ENCODE measurements at places on chromosomes 3 and 15. TPM values are rescaled to one million over a fixed set of nuclear protein-coding genes. Genes with fewer than 3 reads are reported as not detected.

GRCh38 chr15:27167738-27168137 lies 196.8 kb downstream of the GABRG3 start:
- no peak for DNase-seq

GRCh38 chr3:169085827-169086226 lies 577.7 kb downstream of the MECOM start:
- no peak for DNase-seq

Gene CHRNA3
- 1.3 TPM for total RNA-seq

Gene HTR3E
- total RNA-seq = not detected

DNA sequence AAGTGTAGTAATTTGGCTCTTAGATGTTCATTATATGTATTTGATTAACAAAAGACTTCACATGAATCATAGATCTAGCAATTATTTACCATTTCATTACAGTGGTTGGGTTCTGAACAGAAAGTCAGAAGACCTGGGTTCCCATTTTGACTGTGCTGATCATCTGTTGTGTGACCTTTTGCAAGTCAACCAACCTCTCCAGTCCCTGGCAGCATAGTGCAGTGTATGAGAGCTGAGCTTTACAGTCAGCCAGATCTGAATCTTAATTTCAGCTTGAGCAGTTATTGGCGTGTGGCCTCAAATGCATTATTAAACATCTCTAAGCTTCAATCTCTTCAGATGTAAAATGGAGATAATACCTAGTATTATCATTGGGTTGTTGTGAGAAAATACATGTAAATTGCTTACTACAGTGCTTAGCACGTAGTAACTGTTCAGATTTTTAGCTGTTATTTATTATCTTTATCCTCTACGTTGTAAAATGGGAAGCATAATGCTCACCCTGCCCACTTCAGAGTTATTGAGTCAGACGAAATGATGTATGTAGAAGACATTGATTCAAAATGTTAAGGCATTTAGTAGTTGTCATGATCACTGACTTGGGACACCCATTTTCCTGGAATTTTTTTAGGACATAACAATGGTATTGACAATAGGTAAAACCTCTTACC lies 104.0 kb downstream of the KLHL25 start:
- no peak for DNase-seq

DNA sequence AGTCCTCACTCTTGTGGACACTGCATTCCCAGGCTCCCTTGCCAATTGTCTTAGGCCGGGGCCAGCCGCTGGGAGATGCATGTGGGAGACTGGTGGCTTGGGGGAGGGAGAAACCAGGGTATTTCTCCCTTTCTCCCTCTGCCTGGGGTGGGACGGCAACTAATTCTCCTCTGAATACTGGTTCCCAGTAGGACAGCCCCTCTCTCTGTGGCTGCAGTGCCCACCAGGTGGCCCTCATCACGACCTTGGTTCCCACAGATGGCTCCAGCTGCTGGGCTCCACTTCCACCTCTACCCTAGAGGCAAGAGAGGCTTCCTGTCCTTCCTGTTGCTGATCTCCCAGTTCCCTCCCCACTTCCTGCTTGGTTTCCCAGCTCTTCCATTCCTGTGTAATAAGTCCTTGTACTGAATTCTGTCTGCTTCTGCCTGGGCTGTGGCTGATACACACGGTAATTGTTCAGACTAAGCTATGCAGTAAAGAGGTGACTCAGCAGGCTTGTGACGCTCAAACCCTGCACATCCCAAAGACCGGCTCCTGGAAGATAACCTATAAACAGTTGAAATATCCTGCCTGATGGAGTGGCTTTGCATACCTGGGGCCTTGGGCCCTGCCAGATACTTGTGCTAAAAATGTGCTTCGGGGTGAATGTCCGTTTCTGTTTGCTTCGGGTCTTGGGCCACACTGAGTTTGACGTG lies 20.4 kb upstream of the COPG1 start:
- DNase-seq = no peak

GRCh38 chr3:45123581-45124269 lies 22.5 kb downstream of the CDCP1 start:
- DNase-seq = no peak

Gene DENND4A
- total RNA-seq = 38.8 TPM

Gene SYNPR
- not detected for total RNA-seq

- DNase-seq = no peak
These were observed 17.8 kb upstream of the SCAMP5 start for GRCh38 chr15:74977599-74977998.

DNA sequence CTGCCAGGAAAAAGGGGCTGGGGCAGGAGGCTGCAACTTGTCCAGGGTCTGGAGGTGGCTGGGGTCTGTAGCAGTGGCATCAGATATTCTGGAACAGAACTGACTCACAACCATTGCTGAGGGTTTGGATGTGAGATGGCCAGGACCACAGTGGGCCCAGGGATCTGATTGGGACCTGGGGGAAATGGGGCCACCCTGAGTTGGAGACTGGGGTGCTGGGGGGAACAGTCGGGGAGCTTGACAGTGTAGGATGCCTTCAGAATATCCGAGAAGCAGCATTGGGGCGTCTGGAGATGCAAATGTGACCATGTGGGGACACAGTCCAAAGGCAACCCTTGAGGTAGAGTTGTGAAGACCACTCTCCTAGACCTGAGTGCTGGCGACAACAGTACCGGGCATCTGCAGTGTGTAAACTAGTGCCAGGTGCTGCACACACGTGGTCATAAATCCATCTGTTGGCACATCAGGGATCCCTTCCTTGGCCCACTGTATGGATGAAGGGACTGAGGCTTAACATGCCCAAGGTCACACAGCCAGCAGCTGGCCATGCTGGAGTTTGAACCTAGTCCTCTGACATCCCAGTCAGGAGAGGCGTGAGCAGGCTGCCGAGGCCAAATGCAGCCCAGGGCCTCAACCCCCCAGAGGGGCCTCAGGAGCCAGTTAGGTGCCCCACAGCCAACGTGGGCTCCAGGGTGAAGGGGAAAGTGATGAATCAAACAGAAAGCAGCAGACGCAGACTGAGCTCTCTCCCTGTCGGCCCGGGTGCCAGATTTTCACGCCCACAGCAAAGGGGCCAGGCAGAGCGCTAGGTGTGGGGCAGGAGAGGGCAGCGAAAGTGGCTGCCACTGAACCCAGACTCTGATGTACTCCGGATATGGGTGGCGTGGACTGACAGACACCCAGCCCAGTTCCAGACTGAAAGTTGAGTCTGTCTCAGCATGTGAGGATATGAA lies 18.8 kb downstream of the HEMK1 start:
- no peak for DNase-seq

- DNase-seq = no peak
These were observed 61.3 kb downstream of the NSMCE3 start for GRCh38 chr15:29208352-29208751.

Gene SLC2A2
- not detected for total RNA-seq

GRCh38 chr3:188349351-188349901 lies 195.5 kb downstream of the LPP start:
- no peak for DNase-seq

Gene KLHL6
- total RNA-seq = 21.5 TPM

GRCh38 chr3:195932418-195933043 lies 24.2 kb upstream of the TNK2 start:
- no peak for DNase-seq

- no peak for DNase-seq
These were observed 171.4 kb downstream of the CACNA1D start for GRCh38 chr3:53665608-53666425.

Gene WDR73
- total RNA-seq = 20.2 TPM

Gene CCDC9B
- total RNA-seq = 3.1 TPM

- DNase-seq = no peak
These were observed 36.4 kb downstream of the SLC12A1 start for GRCh38 chr15:48242535-48242934.

GRCh38 chr3:172259111-172259541 lies 189.1 kb downstream of the GHSR start:
- no peak for DNase-seq

GRCh38 chr3:62171789-62172188 lies 201.6 kb downstream of the FEZF2 start:
- no peak for DNase-seq

DNA sequence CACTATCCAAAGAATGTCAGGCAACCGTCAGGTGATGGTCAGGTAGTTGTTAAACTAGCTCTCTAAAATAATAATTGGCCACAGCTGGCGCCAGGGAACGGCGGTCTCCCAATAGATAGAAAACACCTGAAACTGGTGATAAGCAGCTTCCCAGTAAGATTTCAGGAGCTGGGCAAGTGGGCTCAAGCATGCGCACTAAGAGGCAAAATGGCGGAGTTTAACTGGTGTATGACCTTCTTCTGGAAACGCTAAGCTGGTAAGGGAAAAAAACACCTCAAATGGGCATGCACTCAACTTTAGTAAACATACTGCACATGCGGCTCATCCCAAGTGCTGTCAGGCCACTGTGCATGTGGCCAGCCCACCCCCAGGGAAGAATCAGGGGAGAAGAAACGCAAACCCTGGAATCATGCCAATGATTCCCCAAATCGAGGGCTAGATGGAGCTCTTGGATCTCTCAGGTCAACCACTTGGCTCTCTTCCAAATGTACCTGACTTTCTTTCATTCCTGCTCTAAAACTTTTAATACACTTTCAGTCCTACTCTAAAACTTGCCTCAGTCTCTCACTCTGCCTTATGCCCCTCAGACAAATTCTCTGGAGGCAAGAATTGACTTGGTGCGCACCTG lies 195.0 kb downstream of the ZNF621 start:
- no peak for DNase-seq

GRCh38 chr3:33023176-33024136 lies 72.0 kb downstream of the CCR4 start:
- no peak for DNase-seq

DNA sequence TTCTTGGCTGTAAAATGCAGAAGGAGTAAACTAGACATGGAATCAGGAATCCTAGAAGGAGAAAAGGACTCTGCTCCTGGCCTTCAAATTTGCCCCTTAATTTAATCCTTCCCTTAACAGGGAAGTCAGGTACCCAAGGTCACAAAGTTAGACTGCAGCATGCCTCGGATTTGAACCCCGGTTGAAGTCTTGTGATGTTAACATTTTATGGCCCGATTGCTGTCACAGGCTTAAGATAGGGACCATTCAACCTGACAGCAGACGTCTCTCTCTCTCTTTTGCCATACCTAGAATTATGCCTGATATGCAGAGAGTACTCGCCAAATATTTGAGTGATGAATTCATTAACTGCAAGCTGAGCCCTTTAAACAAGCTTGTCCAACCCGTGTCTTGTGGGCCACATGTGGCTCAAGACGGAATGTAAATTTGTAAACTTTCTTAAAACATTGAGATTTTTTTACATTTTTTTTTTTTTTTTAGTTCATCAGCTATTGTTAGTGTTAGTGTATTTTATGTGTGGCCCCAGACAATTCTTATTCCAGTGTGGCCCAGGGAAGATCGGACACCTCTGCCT lies 217.2 kb downstream of the THSD4 start:
- no peak for DNase-seq

GRCh38 chr3:10280571-10280970 lies 12.2 kb downstream of the GHRL start:
- no peak for DNase-seq

DNA sequence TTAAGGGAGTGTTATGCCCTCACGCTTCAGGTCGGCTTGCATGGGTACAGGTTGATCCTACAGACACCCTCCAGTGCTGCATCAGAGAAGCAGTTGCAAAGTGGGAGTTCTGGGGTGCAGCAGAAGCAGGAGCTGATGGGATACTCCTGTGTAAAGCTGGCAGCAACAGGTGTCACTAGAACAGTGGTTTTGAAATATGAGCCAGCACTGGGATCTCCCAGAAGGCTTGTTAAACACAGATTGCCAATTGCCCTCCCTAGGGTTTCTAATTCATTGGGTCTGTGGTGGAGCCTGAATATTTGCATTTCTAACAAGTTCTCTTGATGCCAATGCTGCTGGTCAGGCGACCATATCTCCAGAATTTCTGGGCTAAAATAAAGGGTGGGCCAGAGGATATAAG lies 350.4 kb downstream of the CLSTN2 start:
- DNase-seq = no peak

DNA sequence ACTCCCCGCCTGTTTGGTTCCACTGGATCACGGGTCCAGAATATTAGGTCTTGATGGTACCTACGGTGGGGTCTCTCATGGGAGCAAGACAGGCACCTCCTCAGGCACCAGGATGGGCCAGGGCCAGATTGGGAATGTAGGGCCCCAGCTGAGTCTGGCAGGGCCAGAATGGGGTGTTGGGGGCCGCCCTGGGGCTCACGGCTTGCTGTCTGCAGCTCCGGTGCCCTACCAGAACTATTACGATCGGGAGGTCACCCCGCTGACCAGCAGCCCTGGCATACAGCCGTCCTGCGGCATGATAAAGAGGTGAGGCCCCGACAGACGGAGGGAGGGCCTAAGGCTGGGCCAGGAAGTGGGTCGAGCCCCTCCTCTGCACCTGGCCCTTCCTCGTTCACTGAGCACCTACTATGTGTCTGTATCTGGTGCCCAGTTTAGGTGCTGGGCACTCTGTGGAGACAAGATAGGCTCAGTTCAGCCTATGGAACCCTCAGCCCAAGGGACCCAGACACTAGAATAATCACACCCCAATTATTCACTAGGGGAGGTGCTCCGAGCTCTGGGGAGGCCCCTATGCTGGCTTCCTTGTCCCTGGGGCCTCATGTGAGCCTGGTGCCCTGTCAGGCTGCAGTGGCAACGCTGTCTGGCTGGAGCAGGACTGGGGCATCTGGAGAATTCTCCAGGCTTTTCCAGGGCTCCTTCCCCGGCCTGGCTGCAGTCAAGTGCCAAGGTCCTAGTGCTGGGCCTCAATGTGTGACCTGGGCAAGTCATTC lies 37.9 kb downstream of the PSTPIP1 start:
- no peak for DNase-seq

GRCh38 chr3:57085211-57085610 lies 24.7 kb downstream of the SPATA12 start:
- no peak for DNase-seq

GRCh38 chr3:19811689-19812088 lies 122.3 kb downstream of the EFHB start:
- no peak for DNase-seq

DNA sequence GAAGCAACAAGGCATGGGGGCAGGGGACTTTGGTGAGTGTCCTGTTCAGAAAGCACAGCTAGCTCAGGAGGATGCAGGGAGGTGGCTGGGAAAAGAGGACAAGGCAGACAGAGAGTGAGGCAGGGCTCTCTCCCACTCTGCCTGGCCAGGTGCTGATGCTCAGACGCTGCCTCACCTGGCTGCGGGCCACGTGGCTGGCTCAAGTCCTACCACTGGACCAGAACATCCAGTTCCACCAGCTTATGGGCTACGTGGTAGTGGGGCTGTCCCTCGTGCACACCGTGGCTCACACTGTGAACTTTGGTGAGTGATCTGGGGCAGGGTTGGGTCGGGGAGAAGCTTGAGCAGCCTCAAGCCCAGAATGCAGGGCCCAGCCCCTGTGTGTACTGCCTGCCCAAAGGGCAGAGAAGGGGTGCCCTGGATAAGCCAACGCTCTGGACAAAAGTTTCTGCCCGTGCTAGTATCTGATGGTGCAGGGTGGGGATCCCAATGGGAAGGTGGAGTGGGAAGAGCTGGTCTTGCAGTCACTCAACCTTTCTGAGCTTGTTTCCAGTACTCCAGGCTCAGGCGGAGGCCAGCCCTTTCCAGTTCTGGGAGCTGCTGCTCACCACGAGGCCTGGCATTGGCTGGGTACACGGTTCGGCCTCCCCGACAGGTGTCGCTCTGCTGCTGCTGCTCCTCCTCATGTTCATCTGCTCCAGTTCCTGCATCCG lies 20.9 kb downstream of the NOX5 start:
- DNase-seq = no peak

Gene DISP2
- total RNA-seq = 1.1 TPM

Gene ACKR2
- total RNA-seq = 12.4 TPM

Data from omental fat pad (tissue), 4 donors.